ENCODE measurements at places on chromosomes 1 and 21.
A peak's percentile ranks its signal among the peaks of the same experiment; 100 is the strongest.

DNA sequence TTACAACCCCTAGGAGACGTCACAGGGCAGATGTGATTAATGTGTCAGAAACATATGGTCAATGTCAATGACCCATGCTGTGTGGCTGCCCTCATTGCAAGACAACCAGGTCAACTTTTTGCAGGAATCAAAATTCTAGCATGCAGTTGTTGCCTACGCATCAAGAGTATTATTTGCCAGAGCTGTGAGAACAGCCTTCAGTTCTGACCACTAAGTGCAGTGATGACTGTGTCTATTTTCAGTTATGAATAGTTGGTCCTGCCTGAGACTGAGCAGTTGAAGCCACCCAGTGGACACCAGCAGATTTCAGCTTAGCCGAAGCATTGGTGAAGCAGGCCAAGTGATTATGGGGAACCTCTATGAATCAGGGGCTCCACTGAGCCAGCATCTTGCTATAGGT is 47.3 kb downstream of the LYPLAL1 start:
- no peak for DNase-seq

DNA sequence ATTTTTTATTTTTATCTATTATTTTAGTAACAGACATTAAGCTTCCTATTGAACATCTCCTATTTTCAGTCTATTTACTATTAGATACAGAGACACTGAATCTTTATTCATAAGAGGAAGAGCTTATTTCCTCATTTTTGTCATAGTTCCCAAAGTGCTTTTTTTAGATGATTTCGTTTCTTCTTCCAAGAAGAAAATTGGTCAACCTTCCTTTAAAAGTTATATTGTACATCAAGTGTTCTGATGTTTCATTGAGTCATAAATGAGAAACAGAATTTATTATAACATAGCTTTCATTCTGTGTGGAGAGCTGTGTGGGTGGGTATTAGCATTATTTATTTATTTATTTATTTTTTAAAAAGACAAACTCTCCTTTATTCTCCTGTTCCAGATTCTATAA is 50.6 kb upstream of the BACH1 start:
- no peak for DNase-seq

- DNase-seq: no peak
These were observed 311.8 kb upstream of the DPYD start for GRCh38 chr1:98232678-98233077.

DNA sequence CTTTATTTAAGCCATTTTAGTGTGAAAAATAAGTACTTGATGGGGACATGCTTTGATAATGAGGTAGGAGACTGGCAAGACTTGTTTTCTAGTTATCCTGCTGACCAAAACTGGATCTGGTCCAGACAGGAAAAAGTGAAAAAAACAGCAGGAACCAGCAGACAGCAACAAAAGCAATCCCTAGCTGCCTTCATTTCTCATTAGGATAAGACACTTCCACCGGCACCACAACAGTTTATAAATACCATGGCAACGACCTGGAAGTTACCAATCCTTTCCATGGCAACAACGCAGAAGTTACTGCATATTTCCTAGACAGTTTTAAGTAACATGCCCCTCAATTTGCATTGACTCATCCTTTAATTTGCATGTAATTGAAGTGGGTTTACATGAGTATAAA is 993.8 kb upstream of the NCAM2 start:
- no peak for DNase-seq

GRCh38 chr1:10648689-10649516 is 147.5 kb downstream of the CASZ1 start:
- no peak for DNase-seq

GRCh38 chr1:230262867-230263567 is 163.1 kb downstream of the PGBD5 start:
- no peak for DNase-seq

DNA sequence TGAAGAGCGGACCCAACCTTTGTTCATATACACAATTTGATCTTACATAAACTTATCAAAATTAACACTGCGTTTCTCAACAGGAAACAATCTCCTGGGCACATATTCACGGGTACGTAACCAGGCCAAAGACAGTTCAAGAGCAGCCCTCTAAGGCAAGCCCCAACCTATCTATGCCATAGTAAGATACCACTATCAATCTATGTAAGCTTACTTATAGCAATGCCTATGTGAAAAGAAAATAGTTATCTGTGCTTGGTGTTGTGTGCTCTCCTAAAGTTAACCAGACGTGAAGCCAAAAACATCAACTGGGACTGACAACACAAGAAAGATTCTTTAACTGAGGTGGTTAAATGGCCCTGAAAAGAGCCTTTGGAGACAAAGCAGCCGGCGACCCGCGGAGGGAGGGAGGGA is 49.4 kb upstream of the BOLA1 start:
- DNase-seq: no peak

DNA sequence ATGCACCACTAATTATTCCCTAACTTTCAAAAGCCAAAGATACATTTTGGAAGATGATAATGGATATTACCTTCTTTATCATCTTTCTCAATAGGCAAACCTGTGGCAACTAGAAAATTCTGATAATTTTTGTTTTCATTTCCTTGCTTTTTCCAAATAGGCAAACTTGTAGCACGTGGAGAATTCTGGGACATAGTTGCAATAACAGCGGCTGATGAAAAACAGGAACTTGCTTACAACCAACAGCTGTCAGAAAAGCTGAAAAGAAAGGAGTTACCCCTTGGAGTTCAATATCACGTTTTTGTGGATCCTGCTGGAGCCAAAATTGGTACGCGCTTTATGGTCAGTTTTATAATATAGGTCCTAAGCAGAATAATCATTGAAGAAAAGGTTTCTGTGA is 1.5 kb downstream of the FPGT start:
- no peak for DNase-seq

- no peak for DNase-seq
These were observed 17.2 kb upstream of the ID3 start for GRCh38 chr1:23576338-23577055.

GRCh38 chr1:32474954-32475353 is 10.1 kb downstream of the ZBTB8B start:
- DNase-seq: no peak

GRCh38 chr1:225044258-225044657 is 114.8 kb downstream of the DNAH14 start:
- no peak for DNase-seq

GRCh38 chr1:64980745-64981600 is 14.6 kb upstream of the JAK1 start:
- DNase-seq: no peak

- DNase-seq: no peak
These were observed 27.4 kb downstream of the LMX1A start for GRCh38 chr1:165329104-165329503.

DNA sequence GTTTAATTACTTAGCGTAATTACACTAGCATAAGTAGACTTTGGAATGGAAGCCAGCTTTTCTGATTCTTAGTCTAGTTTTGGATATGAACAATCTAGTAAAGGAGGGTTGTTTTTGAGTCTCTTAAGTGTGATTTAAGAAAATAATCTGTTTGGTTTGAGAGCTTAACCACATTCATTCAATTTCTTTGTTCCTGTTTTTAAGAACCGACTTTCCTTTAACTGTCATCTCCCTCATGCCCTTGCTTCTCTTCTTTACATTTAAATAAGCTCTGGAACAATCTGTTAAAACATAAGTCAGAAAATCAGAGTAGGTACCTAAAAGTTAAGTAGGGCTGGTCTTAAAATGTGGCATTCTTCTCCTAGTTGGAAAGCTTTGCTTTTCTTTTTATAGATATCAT is 27.7 kb downstream of the CDC42 start:
- DNase-seq: no peak

- no peak for DNase-seq
These were observed 30.3 kb upstream of the MUTYH start for GRCh38 chr1:45370575-45370974.

DNA sequence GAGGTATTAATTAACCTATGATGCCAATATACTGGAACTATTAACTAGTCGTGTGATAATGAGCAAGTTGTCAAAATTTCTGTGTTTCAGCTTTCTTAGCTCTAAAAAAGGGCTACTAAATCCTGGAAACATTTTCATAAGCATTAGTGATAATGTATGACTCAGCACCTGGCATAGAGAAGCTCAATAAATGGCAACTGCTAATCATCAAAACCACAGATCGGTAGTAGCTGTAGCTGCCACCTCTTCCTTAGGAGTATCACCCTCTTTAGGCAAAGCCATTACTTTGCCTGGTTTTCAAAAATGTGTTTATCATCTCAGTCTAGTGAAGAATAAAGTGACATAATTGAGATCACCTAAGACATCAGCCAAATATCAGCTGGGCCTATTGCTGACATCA is 75.5 kb downstream of the TPR start:
- DNase-seq: no peak

- peak; percentile 88 for DNase-seq
These were observed 9.3 kb downstream of the MAP3K6 start for GRCh38 chr1:27357281-27358037.

GRCh38 chr1:211932231-211932932 is 101.8 kb upstream of the LPGAT1 start:
- no peak for DNase-seq

DNA sequence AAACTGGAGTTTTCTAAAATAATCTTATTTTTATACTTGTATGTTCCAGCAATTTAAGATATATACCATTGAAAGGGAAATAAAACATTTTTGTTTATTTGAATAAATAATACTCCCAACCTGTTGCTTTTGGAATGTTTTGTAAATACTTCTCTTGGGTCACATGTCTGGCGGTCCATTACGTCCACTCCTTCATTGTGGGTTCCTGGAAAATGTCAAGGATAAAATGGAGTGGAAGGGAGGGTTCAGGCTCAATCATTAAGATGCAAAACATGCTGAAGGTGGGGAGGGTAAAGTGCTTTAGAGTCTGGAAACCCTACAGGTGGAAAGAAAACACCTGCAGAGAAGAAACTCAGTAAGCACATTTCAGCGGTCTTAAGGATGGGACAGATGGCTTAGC is 34.2 kb upstream of the FAM3B start:
- no peak for DNase-seq

DNA sequence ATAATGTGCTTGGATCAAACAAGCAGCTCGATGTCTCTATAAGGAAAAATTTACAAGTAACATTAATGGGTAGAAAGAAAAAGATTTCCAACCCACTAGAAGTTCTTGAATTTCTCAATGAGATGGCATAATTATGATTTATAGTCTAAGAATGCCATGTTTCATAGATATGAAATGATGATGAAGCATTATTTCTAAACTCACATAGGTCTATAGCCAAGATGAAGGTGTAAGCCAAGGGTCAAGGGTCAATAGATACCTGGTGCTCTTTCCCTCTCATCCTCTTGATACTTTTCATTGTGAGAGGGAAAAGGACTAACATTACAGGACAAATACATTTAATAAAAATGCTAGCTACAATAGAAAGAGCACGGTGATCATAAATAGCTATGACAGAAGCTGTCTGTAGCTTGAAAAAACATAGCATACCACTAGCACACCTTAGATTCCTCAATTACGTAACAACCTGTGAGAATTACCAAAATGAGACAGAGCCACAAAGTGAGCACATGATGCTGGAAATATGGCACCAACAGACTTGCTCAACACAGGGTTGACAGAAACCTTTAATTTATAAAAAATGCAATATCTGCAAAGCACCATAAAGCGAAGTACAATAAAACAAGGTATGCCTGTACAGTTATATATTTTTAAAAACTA is 26.3 kb upstream of the F13B start:
- no peak for DNase-seq

- DNase-seq: no peak
These were observed 5.8 kb downstream of the PTGER3 start for GRCh38 chr1:71041806-71042205.

- DNase-seq: no peak
These were observed 1.0 kb downstream of the LIN28A start for GRCh38 chr1:26411624-26412074.

DNA sequence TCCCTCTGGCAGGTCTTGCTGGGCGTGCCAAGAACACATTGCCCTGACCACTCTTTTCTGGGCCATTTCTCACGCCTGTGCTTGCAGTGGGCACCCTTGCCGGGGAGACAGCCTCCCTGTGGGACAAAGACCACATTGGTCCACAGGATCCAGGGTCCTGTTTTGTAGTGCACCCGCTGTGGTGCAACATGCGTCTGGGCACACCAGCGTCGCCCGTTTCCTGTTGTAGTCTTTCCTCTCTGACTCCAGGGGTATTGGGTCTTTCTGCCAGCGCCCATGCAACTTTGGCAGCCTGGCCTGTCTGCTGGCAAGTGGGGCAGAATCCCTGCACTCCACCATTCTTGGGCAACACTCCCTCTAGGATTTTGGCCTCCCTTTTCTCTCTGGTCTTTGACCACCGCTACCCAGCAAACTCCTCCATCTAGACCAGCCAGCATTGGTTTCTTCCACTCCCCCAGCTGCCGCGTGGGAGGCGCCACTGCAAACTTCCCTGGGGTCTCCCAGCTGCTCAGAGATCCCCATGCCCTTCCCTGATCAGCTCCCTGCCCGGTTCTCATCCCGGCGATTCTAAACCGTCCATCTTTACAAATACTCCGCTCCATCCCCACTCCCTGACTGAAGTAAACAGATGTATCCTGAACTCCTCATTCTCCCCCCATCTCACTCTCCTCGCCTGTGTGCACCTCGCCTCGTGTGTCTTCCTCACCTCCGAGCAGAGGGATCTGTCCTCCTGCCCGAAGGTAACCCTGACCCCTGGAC is 1.2 kb upstream of the TPRG1L start:
- DNase-seq: no peak

- no peak for DNase-seq
These were observed 81.6 kb upstream of the IFFO2 start for GRCh38 chr1:19038096-19038495.

GRCh38 chr1:23928789-23929188 is 15.6 kb upstream of the CNR2 start:
- no peak for DNase-seq

- no peak for DNase-seq
These were observed 115.6 kb downstream of the UCHL5 start for GRCh38 chr1:192943522-192943921.

DNA sequence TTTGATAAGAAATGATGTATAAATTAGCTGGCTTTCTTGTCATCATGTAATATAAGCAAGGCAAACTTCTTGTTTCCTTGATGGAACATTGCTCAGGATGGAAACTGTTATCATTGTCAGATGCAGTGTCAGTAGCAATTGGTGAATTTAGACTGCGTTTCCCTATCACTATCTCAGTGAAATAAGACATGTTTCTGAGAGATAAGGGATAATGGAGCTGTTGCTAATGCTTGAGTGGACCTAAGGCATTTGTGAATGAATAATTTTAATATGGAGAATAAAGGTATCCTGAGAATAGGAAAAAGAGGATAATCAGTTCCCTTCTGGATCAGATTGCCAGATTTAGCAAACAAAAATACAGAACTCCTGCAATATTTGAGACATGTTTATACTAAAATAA is 160.9 kb downstream of the HLX start:
- DNase-seq: no peak

DNA sequence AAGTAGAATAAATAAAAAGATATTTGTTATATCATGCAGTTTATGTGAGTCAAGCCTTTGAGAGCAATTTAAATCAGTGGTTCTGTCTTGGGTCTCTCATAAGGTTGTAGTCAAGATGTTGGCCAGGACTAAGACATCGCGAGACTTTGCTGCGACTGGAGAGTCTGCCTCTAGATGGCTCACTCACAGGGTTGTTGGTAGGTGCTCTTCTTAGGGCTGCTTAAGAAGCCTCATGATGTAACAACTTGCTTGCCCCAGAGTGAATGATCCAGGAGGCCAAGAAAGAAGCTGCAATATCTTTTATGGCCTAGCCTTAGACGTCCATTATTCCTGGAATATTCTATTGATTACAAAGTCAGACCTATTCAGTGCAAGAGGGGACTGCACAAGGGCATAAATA is 73.1 kb upstream of the CACHD1 start:
- DNase-seq: no peak
